ENCODE measurements at places on chromosomes 12 and 14.

- no peak for DNase-seq
Measured at GRCh38 chr12:104938371-104938770, 19.7 kb downstream of the SLC41A2 start.

- DNase-seq = no peak
Measured at GRCh38 chr12:41221491-41221890, 33.4 kb downstream of the PDZRN4 start.

DNA sequence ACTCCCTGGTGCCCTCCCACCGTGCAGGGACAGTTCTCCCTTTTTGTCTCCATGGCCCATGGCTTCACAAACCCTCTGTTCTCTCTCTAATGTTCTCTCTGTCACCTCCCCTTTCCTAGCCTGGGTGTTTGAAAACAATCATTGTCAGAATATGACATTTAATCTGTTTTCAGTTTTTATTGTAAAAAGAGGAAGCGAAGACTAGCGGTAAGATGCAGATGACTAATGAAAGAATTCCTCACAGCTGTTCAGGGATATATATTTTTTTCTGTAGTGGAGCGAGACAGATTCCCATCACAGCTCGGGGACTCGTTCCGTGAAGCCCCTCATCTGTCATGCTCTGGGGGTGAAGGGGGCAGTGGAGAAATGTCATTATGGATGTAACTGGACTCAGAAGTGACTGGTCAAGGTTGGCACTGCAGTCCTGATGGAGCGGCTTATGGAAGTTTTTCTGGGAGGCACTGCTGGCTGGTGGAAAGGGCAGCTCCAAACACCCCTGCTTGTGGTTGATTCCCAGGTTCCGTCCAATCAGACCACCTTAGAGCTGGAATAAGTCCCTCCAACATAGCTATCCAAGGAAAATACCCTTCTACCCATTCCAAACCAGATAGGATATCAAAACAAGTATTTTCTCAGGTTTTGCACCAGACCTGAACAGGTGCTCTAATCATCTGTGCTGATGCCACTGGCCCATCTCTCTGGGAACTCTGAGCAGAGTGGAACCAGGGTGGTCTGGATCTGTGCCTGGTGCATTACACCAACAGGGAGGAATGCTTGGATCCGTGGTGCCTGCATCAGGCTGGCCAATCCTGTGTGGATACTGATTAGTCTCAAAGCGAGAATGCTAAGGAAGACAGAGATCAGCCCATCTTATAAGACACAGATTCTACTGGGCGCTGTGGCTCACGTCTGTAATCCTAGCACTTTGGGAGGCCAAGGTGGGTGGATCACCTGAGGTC lies 84.7 kb downstream of the GPATCH2L start:
- no peak for DNase-seq

- DNase-seq = no peak
Measured at GRCh38 chr14:68686724-68687123, 106.1 kb downstream of the ZFP36L1 start.

GRCh38 chr12:11894890-11895289 lies 175.8 kb upstream of the BCL2L14 start:
- no peak for DNase-seq

DNA sequence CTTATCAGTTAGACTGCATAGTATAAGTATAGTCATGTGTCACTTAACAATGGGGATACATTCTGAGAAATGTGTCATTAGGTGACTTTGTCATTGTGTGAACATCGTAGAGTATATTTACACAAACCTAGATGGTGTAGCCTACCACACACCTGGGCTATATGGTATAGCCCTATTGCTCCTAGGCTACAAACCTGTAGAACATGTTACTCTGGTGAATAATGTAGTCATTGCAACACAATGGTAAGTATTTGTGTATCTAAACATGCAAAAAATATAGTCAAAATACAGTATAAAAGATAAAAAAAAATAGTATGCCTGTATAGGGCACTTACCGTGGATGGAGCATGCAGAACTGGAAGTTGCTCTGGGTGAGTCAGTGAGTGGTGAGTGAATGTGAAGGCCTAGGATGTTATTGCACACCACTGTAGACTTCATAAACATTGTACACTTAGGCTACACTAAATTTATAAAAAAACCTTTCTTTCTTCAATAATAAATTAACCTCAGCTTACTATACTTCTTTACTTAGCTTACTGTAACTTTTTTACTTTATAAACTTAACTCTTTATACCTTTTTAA lies 40.3 kb upstream of the ANKS1B start:
- no peak for DNase-seq

- no peak for DNase-seq
Measured at GRCh38 chr12:77062396-77062795, 3.0 kb downstream of the E2F7 start.

DNA sequence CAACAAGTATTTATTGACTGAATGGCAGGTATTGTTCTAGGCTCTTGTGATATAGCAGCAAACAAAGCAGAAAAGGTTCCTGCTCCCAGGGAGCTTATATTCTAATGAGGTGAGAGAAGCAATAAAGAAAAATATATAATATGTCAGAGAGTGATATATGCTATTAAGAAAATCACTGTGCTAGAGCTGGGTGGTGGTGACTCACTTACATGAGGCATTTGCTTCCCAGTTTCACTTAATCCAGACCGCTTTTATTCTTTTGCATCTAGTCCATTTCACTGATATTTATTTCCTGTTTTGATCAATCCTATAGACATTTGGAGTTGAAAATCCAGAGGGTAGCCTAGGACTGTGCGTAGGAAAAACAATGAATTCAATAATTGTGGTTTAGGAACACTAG lies 17.5 kb downstream of the TRHDE start:
- DNase-seq = no peak

DNA sequence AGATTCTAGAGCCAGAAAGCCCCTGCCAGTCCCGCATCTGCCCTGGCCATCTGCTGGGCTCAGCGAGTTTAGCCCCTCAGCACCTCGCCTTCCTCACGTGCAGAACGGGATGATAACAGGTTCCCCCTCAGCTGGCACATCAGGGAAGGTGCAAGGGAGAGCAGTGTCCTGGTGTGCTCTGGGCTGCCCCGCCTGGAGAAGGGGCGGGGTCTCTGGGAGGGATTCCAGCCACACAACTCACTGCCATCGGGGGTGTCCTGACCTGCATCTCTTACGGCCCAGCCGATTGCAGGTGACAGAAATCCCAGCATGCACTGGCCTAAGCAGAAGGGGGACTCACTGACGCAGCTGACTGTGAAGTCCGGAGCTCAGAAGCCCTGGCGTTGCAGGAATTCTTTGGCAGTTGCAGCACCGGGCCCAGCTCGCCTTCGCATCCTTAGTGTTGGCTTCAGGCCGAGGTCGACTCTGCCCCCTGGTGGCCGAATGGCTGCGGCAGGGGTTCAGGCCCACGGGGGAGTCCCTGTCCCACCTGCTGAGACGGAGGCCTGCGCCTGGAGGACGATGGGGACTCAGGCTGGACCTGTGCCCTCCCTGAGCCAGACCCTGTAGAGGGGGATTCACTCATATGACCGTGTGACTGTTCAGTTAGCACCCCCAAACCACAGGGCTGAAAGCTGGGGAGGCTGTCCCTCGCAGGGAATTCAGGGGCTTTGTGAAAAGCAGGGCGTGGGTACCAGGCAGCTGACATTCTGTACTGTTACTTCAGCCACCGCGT lies 178.6 kb downstream of the ADGRD1 start:
- DNase-seq = peak; percentile 76

GRCh38 chr14:38184132-38184531 lies 23.6 kb upstream of the SSTR1 start:
- DNase-seq = no peak

GRCh38 chr14:23128969-23129758 lies 10.1 kb upstream of the CEBPE start:
- no peak for DNase-seq

DNA sequence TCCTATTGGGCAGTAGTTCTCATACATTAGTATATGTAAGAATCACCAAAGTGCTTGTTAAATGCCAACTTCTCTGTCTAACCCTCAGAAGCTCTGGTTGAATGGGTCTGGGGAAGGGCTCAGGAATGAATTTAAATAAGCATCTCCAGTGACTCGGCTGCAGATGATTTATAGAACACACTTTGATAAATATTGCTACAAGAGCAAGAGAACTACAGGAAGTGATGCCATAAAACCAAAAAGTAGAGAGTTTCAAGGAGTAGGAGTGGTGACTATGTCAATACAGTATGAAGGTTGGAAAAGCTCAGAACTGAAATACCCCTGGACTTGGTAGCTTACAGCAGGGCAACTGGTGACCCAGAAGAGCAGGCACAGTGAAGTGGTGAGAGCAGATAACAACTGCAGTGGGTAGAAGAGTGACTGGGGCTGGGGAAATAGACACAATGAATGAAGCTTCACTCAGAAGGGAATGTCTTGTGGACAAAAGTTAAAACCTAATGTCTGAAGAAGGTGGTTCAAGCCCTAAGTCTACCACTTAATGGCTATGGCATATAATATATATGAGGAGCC lies 8.0 kb upstream of the PLEKHA5 start:
- DNase-seq = no peak

- DNase-seq = no peak
Measured at GRCh38 chr14:73771848-73772638, 57.9 kb upstream of the PNMA1 start.

GRCh38 chr12:85424581-85425348 lies 144.7 kb downstream of the ALX1 start:
- DNase-seq = no peak

DNA sequence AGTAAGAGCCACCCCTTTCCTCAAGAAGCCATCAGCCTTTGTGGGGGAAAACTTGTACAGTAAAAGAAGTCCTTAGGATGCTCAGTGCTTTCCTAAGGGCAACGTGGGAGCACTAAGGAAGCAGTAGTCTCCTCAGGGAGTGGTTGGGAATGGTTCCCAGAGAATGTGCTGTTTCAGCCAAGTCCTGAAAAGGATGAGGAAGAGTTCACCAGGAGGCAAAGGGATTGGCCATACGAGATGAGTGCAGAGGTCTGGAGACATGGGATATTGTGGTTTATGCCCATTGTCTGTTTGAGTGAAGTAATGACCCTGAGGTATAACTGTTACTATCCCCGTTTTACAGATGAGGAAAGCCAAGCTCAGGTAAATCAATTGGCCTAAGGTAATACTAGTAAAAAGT lies 86.0 kb upstream of the ATF1 start:
- DNase-seq = no peak

- peak; percentile 56 for DNase-seq
Measured at GRCh38 chr12:130632642-130633041, 83.5 kb downstream of the RIMBP2 start.

GRCh38 chr14:62745496-62745895 lies 299.8 kb downstream of the KCNH5 start:
- no peak for DNase-seq

DNA sequence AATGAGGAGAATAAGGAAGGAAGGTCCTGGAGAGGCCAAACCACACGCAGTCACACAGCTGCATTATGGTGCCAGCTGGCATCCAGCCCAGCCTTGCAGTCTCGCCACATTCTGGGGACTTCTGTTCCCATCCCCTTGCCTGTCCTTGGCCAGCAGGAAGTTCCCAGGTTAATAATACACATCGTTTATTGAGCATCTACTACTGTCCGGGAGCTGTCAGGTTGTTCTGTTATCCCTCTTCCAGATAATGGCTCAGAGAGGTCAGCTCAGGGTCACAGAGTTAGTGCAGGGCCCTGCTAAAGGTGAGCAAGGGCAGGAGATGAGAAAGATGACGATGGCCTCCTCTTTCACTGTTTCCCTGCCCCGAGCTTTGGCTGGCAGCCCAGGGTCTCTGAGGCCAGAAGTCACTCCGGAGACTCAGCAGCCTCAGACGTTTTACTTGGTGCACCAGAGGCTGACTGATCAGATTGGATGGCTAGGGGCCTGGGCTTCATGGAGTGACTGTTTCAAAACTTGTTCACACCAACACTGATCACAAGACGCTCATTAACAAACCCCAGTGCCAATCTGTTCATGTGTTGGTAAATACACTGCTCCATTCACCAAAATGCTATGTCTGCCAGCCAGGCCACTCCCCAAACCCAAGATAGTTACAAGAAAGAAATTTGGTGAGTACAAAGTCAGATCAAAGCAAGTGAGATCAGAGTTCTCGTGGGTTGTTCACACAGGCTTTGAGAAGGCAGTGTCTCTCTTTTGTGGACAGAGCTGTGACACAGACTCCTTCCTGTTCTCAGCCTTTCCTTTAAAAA lies 79.2 kb downstream of the B4GALNT3 start:
- DNase-seq = no peak

GRCh38 chr14:25178255-25178654 lies 128.3 kb upstream of the STXBP6 start:
- no peak for DNase-seq

- DNase-seq = no peak
Measured at GRCh38 chr14:55911776-55912175, 206.4 kb upstream of the PELI2 start.

DNA sequence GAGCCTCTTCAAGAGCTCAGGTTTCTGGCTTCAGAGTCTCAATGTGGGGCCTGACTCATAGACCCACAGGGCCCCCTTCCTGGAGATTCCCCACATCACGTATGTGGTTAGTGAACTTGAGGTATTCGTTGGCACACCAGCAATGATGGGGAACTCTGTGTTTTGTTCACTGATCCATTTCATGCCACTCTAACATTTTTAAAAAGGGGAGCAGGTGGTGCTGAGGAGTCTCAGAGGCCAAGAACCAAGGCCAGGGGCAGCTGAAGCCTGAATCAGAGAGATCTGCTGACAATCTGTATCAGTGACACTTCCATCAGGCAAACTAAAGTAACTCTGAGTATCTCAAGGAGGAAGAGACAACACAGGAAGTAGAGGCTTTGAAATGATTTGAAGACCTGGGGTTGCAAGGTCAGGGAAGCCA lies 323.4 kb downstream of the VRK1 start:
- DNase-seq = no peak

- no peak for DNase-seq
Measured at GRCh38 chr14:58731465-58732293, 93.9 kb downstream of the DACT1 start.

- DNase-seq = peak; percentile 52
Measured at GRCh38 chr12:64691795-64692583, 67.2 kb downstream of the GNS start.

DNA sequence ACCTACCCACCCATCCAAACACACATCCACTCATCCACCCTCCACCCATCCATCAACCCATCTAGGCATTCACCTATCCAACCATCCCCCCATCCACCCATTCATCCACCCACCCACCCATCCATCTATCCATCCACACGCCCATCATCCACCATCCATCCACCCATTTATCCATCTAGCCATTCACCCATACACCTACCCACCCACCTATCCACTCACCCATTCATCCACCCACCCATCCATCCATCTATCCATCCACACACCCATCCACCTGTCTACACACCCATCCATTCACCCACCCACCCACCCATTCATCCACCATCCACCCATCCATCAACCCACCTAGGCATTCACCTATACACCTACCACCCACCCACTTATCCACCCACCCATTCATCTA lies 72.6 kb upstream of the GALNT9 start:
- DNase-seq = no peak

- DNase-seq = no peak
Measured at GRCh38 chr14:31781578-31781977, 220.4 kb downstream of the NUBPL start.

- DNase-seq = peak; percentile 33
Measured at GRCh38 chr14:68124979-68125731, 305.6 kb downstream of the RAD51B start.

Measured in right kidney (tissue), 9 donors.